ENCODE measurements at places on chromosomes 12 and 14.

DNA sequence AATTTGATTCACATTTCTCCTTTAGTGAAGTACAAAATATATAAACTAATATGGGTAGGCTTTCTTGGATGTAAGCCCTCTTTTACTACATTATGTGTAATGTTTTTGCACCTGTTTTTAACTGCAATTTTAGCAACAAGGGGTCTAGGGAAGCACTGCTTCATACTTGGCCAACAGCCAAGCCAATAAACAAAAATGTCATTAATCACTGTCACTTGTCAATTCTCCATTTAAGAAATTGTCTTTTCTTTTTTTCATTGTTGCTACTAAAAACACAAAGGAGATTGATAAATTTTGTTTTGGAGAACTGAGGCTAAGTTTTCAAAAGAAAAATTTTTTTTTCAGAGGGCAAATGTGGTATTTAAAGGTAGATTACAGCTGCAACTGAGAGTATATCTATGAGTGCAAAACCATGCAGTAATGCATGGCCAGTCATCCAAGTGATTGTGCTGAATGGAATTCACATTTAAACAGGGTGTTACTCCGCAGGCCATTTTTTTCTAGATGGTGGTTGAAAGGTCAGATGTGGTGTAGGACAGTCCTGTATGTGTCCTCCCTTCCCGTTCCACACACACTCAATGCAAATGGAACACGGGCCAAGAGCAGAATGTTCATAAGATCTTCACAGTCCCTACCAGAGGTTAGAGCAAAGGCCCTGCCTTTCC, 503.0 kb upstream of the LMO3 start:
- no peak for DNase-seq

DNA sequence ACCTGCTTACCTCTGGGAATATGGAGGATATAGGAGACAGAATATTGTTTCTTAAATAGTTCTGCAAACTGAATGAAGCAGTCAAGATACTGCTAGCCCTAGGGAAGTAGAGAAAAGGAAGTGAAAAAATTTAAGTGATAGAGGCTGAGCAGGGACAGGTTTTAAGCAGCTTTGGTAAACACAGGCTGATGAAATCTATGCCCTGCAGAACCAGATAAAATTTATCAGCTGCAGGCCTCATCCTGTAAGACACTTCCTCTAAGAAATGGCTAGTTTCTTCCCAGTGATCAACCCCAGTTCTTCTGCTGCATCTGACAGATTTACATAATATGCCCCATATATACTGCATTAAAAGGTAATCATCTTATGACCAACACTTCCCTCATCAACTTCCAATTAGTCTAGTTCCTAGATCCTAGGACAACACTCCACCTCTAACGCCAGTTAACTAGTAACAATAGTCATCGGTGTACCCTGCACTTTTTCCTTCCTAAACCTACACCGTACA, 1.3 kb upstream of the ESYT1 start:
- DNase-seq: no peak

- no peak for DNase-seq
Measured at GRCh38 chr14:75905147-75905904, 76.5 kb downstream of the TGFB3 start.

DNA sequence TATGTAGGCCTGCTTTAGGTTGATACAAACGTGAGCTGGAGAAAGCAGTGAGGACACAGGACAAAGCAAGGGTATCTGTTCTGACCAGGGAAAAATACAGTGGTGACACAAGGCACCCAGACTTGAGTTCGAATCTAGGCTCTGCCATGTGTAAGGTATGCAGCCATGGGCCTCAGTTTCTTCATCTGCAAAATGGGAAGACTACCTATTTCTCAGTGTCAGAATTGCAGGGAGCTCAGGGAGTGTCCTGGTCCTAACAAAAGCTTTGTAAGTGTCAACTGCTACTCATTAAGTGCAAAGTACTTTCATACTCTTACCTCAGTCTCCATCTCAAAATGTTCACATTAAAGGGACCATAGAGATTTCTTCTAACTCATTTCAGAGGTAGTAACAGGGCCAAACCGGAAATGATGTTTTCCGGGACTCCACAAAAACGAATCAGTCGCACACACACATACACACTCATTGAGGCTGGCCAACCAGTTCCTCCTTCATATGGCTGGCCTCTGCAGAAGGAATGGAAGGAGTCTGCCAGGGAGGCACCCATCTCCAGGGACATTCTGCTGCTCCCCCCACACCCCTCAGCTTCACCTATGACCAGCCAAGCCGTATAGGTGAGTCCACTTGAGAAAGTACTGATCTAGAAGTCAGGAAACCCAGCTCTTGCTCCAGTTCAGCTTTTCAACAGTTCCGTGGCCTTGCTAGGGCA, 7.8 kb downstream of the CTDSP2 start:
- DNase-seq: no peak

DNA sequence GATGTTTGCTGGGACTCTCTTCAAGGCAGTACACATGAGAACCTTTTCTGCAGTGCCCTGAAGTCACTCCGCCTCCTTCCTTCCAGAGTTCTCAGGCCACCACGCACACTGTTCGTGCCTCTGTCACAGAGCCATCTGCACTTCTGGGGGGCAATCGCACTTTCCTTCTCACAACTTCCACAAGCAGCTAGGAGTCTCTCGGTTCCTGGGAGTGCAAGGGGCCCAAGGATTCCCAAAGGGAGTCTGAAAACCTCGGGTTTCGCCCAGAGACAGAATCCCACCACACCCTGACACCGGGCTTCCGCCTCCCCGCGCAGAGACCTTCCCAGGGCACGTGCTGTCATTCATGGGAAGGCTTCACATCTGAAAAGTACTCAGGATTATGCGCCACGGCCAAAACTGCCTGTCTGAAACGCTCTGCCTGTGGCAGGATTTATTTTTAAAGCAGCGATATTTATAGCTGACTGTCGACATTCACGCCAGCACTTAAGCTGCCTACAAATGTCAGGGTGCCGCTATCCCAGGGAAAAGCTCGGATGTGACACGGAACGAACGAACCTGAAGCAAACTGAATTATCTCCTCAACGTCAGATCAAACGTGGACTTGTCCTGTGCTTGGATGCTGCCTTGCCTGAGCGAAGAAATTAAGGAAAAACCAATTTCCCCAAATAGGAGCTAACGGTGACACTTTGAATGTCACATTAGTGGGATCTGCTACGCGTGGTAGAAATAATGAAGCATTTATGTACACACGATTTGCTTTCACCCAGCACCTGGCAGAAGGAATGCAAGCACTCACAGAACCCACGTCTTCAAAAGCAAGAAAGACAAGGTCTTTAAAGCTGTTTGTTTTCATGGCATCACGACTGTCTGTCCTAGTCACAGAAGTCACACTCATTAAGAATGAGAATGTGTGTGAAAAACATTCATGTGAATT, 154.0 kb downstream of the PIWIL1 start:
- DNase-seq: no peak

DNA sequence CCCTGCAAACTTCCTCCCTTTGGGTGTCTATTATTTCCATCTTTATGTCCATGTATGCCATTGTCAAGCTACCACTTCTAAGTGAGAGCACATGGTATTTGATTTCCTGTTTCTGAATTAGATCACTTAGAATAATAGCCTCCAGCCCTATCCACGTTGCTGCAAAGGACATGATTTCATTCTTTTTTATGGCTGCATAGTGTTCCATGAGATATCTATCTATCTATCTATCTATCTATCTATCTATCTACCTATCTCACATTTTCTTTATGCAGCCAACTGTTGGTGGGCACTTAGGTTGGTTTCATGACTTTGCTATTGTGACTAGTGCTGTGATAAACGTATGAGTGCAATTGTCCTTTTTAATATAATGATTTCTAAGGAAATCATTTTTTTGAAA, 11.2 kb upstream of the MRPL42 start:
- DNase-seq: no peak

- no peak for DNase-seq
Measured at GRCh38 chr12:90290980-90291975, 582.6 kb upstream of the ATP2B1 start.

DNA sequence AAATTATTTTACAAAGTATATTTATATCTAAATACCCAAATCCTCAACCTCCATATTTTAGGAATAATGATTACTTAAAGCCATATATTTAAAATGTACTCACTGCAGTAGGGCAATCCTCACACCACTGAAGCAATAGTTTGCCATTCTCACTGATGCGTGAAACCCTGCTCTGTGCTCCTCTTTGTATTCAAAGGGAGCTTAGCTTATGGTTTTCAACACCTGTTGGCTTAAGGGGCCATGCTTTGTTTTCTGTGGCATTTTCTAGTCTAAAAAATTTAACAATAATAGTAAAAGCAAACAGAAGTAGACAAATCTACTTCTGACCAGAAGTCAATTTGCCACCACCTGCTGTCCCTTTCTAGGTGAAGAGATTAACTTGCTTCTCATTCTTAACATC, 294.6 kb downstream of the FLRT2 start:
- no peak for DNase-seq

- no peak for DNase-seq
Measured at GRCh38 chr12:51722431-51722830, 126.1 kb downstream of the FIGNL2 start.

- no peak for DNase-seq
Measured at GRCh38 chr14:93239869-93240677, 33.0 kb downstream of the UBR7 start.

GRCh38 chr12:96183734-96184370, 10.3 kb upstream of the ELK3 start:
- DNase-seq: no peak

DNA sequence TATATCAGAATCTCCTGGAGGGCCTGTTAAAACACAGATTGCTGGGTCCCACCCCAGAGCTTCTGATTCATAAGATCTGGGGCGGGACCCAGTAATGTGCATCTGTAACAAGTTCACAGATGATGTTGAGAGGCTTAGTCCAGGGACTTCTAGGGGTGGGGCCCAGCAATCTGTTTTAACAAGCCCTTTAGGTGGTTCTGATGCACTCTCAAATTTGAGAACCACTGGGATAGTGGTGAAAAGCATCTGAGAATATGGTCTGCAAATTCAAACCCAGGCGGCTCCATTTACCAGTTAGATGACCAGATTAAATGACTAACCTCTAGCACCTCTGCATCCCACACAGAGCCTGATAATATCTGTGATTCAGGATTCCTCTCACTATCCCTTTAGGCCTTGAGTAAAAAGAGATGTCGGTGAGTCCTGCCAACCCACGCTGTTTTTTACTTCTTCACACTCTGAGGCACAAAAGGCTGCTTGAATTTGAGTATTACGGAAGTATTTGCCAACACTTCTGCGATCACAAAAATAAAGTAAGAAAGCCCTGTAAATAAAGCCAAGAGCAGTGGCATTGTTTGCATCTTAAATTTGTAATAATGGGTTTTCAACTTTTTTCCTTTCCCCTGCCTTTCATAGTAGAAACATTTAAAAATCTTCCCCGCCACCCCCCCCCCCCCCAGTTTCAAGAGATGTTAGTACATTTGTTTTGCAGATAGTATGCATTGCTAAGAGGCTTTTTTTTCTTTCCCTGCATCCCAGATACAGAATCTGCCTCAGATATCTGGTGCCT, 1.8 kb upstream of the FRS2 start:
- no peak for DNase-seq

GRCh38 chr12:40164034-40164433, 58.2 kb upstream of the SLC2A13 start:
- no peak for DNase-seq

GRCh38 chr14:47715330-47715729, 39.9 kb upstream of the MDGA2 start:
- DNase-seq: no peak

- DNase-seq: peak; percentile 4
Measured at GRCh38 chr12:126588586-126589249, 1523.5 kb downstream of the AACS start.

GRCh38 chr12:76929499-76929898, 50.7 kb upstream of the CSRP2 start:
- DNase-seq: no peak

GRCh38 chr12:48078901-48079300, 27.0 kb downstream of the SENP1 start:
- DNase-seq: no peak

GRCh38 chr14:81400852-81401251, 728 bp upstream of the STON2 start:
- no peak for DNase-seq

DNA sequence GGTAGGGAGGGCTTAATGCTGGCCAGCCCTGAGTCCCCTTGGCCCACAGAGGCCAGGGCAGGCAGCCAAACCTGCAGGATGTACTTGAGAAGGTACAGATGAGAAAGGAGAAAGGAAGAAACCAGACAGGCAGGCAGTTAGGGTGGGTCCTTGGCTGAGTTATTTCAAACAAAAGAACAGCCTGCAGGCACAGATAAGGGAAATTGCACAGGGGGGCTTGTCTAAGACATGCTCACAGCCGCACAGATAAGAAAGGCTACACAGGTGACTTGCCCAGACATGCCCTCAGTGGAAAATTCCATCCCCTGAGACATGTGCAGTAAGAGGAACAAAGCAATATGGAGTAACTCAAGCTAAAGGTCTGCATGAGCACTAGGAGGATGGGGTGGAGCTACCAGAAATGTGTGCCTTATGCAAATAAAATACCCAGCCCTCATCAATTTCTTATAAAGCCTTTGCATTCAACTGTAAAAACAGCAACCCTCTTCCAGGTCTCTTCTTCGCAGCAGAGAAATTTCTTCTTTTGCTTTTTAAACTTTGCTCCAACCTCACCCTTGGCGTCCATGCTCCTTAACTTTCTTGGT, 158.2 kb upstream of the RGS6 start:
- no peak for DNase-seq

DNA sequence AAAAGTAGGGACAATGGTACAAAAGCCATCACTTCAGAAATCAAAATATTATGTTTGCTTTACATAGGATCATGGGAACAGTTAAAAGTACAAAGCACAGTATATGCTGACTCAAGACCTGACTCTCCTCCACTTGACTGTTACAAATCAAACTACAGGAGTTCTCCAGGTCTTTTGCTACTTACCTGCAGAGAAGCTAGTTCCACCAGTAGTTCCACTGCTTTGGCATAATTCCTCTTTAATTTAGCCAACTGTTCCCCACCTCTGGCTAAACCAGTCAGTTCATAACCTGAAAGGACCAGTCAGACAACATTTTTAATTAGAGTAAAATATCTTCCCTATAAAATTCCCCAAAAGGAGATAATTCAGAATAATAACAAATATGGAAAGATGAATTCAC, 14.0 kb downstream of the ATP6V1D start:
- no peak for DNase-seq

DNA sequence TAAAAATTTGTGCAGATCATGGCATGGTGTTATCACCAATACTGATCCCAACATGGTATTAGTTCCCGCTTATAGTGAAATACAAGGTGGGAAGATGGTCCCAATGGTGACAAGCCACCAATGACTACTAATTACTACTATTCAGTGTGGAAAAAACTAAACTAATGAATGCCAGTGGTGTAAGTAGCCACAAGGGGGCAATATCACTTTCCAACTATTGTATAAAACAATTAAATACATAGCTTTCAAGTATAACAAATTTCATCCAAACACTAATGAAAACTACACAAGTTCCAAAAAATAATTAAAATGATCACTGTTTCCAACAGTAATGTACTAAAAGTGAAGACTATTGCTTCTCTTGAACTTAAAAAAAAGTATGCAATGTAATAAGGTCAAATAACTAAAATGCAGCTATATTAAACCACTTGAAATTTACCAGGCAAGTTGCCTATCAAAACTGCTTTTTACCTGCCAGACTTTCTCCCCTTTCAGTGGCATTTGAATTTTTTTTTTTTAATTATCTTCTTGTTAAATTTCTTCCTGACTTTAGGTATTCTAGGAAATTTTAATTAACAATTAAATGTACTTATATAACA, 58.0 kb downstream of the PAPLN start:
- no peak for DNase-seq

All from activated CD4-positive, alpha-beta T cell treated with anti-CD3 and anti-CD28 coated beads for 24 hours (primary cell).